ENCODE measurements at places on chromosomes 6 and 20.
A peak's percentile ranks its signal among the peaks of the same experiment; 100 is the strongest.

DNA sequence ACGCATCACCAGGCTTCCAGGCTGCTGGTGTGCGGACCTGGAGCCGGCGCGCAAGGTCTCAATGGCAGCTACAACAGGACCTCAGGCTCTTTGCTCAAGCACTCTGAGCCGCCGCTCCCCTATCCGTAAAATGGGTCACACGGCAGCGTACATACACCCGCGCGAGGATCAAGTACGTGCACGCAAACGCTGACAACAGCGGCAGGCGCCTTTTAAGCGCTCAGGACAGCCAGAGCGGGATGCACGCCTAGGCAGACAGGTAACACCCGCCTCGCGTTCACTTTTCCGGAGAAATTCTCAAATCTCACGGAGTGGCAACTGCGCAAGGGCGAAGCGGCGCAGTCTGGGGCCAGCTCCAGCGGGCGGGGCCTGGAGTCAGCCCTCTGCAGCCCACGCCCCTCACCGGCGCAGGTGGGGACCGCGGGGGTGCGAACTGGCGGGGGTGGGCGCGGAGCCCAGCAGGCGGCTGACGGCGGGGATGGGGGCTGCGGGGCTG is 535 bp downstream of the EXOC2 start:
- DNase-seq: no peak

DNA sequence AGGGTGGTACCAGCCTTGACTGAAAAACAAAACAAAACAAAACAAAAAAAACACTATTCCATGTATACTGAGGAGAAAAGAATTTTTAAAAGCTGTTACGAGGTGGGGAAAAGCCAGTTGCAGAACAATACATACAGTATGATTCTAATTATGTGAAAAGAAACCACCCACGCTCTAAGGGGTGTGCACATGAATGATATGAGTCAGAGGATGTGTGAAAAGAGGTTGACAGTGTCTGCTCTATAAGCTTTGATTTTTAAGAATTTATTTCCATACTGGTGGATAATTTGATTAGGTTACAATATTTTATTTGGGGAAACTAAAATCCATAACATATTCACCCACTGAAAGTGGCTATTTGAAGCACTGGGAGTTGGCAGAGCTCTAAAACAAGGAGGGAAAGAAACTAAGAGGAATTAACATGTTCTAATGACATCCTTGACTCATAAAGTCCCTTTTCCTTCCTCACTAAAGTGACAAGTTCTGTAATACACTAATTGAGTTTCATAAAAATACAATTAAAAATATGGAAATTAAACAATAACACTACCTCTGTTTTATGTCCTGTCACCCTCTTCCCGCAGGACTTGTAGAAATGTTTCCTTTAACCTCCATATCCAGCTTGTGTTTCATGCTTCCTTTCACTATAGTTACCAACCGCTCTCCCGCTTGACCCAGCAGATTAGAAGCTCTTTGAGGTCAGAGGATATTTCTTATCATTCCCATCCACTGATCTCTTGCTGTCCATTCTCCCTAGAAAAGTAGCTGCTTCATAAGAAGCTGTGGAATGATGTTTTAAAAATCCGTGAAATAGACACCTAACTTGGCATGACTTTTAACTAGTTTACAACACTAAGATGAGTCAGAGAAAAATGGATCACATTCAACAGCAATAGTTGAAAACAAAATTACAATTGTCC is 118.6 kb upstream of the CCDC28A start:
- DNase-seq: no peak

DNA sequence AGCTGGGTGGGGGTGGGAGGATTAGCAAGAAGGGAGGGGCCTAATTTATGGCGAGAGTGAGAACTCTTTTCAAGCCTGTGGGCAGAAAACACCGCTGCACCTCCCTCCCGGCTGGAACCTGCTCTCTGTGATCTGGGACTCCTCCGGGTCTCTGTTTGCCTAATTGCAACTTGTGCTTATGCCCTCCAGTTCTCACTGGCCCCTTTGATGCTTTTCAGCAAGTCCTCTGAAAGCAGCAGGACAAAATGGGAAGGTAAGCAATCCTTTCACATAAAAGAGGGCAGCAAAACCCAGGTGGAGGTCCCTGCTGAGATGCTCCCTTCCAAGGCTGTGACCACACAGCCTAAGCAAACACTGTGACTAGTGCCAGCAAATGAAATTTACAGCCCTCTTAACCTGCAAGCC is 523.0 kb upstream of the FLRT3 start:
- no peak for DNase-seq

DNA sequence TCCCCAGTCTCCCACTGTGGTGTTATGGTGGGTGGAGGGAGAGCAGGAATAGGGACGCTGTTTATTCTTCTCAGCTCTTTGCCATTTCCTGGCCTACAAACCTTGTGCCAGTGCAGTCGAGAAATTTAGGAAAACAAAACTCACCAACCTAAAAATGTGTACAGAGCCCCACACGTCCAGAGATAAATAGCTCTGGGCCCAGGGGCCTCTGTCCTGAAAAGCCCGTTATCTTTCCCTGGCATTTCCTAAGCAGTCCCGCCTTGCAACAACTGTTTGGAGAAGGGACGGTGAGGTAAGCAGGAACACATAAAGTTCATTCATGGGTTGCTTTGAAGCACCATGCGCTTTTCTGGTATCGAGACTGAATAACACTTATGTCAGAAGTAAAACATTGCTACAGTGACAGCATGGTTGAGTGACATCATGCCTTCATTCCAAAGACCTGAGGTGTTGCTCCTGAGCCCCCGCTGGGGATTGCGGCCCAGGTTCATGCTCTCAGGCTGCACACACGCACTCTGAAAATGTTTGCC is 80.1 kb upstream of the NXT1 start:
- DNase-seq: peak; percentile 51

DNA sequence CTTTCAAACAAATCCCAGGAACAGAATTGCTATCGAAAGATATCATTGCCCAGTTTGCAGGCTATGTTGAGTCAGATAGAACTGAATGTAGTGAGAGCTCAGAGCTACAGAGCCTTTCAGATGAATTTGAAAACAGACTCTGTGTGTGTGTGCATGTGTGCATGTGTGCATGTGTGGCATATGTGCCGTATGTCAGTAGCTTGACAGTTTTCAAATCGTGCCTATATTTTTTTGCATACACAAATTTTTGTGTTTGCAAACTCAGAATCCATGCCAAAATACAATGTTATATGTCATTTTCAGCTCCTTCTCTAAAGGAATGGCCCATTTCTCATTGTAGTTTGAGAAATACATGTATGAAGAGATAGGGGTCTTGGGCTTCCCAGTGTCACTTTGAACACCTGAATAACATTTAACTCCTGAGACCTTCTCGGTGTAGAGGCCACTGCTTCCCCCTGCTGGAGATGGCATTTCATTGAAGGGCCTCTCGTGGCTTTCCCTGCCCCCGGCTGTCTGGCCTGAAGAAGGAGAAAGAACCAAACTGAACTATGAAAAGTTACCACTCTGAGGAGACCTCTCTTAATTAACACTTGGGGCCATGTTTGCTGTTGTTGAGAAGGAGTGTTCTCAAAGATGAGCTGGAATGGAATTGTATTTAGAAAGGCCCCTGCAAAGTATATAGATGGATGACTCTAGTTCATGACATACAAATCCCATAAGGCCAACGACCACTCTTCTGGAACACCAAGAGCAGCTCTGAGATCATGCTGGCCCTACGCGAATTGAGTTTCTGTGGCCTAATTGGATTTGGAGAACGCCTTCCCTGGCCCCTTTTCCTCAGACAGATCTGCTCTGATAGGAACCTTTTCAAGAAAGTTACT is 58.7 kb downstream of the VAPB start:
- DNase-seq: peak; percentile 20

GRCh38 chr20:33450867-33451266 is 7.3 kb upstream of the SNTA1 start:
- no peak for DNase-seq

- DNase-seq: no peak
Observed at GRCh38 chr6:29183594-29183993, 12.9 kb downstream of the OR2J2 start.

GRCh38 chr6:72260489-72260888 is 361.4 kb upstream of the KCNQ5 start:
- DNase-seq: no peak

GRCh38 chr6:142155091-142155490 is 8.0 kb downstream of the VTA1 start:
- DNase-seq: no peak

GRCh38 chr6:138691595-138692057 is 81.9 kb upstream of the CCDC28A start:
- DNase-seq: peak; percentile 13

DNA sequence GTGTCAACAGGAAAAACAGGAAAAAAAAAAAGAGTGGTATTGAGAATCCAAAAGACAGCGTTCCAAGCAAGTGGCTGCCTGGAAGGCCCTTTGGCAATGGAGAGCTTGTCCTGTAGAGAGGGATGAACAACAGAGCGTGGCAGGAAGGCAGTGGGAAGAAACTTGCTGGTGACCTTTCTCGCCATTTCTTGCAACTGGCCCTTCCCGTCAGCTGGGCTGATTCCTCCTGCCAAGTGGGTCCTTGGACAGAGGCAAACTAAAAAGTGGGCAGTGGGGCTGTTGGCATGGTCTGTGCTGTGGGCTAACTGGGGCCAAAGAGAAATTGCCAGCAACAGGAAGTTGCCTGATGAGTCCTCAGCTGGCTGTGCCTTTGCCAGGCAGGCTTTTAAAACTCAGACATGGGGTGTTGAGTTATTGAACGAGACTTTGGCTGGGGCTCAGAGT is 43.9 kb upstream of the CLDN20 start:
- no peak for DNase-seq

DNA sequence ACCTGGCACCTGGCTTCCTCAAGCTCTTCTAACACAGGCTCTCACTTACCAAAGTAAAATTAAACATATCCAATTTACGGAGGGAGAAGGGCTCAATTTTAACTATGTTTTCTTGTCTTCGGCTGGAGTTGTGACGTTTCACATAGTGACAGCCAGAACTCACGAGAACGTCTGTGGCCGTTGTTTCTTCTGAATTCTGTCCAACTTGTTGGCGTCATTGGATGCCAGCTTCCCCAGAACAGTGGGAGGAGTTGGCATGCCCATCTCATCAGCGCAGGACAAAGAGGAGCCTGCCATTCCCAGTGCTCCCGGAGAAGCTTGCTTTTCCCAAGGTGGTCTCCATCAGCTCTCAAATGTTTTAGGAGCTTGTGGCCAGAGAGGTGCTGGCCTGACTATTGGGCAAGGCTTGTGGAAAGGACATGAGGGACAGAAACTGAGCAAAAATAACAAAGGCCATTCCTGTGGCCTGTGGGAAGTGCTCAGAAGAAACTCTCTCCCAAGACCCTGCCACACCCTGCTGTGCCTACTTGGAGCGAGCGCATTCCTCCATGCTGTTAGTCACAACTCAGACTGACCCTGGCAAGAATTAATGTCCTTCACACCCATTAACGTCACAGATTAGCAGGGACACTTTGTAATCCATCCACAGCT is 265.4 kb upstream of the CDH4 start:
- DNase-seq: no peak

- DNase-seq: no peak
Observed at GRCh38 chr6:72863131-72863530, 241.3 kb downstream of the KCNQ5 start.

DNA sequence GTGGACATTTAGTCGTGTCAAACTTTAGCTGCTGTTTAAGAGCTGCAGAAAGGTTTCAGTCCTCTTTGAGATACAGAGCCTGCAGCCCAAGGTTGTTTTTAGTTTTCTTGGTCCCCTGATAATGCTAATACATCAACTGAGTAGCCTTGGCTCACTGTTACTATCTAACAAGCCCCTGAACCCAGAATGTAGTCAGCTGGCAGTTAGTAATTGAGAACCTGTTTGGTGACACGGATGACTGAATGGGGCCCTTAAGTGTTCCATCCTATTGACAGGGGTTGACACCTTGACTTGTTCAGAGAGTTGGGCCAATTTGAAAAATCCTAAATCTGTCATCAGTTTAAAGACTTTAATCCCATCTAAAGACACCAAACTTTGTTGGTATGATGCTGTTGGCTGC is 2.8 kb downstream of the RTN4IP1 start:
- DNase-seq: no peak

DNA sequence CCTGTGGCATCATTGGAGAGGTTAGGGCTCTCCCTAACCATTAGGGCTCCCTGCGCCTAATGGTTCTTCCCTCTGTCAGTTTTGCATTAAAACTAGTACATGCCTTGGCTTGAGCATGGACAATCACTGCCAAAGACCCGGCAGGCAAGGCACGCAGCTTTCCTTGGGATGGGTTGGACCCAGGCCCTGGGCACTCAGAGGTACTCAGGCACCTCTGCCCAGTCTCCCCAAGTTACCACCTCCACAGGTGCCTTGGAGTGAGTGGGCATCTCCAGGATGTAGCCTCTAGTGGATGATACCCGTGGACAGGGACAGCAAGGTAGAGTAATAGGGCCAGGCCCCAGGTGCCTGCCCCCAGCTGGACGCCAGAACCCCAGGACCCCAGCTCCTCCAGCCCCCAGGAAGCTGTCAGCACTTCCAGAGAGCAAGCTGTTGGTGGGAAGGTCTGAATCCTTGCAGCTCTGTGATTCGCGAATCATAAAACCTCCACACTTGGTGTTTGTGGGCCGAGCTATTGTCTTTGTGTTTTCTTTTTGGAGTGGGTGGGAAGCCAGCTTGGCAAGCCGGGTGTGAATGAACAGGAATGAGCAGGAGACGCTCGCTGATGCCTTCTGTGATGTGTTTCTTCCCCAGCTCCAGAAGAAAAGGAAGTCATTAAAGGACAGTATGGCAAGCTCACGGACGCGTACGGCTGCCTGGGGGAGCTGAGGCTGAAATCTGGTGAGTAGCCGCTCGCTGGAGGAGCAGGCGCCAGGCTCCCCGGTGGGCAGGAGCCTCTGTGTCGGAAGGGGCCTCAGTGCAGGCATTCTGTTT is 35.1 kb downstream of the SYNJ2 start:
- DNase-seq: no peak

- DNase-seq: no peak
Observed at GRCh38 chr20:13865156-13865555, 80.3 kb downstream of the NDUFAF5 start.

DNA sequence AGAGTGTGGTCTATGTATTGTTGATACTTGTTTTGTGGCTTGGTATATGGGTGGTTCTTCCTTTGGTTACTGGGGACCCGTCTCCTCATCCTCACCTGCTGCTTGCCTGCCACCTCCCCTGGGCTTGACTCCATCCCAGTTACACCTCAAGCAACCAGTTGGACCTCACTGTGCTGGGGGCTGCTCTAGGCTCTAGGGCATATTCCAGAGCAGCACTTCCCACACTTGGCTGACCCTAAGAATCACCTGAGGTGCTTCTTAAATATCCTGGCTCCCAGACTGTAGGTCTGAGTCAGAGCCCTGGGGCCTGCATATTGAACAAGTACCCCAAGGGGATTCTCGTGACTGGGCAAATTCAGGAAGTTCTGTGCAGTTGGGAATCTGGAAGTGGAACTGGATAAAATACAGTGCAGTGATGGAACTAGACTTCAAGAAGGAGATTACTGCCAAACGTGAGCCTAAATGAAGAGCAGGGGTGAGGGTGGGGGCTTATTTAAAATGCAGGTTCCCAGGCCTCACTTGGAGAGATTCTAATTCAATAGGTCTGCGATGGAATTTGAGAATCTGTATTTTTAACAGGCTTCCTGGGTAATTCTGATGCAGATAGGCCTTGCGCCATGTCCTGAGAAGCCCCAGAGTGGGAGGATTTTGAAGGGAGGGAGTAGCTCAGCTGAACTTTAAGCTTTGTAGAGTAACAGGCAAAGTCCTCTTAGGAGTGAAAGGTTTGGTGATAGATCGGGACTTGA is 7.6 kb downstream of the SPATS1 start:
- DNase-seq: no peak

All from AG04450 (cell line).